HEK293T (cell line): ENCODE measurements at places on chromosomes 6 and 20.

DNA sequence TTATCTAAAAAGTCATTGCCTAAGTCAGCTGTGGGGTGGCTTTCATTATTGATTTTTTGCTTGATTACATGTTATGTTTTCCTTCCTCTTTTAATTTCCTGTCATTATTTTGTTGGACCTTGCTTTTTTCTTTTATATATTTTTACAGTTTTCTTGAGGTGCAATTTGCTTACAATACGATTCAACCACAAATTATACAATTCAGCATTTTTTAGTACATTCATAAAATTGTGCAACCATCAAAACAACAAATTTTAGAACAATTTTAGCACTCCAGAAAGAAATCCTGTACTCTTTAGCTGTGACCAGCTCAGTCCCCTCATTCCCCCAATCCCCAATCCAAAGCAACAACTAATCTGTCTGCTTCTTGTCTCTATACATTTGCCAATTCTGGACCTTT lies 608.9 kb downstream of the C6orf118 start:
- DNase-seq, result no peak

- no peak for DNase-seq
Observed at GRCh38 chr20:63455568-63455859, 16.9 kb downstream of the KCNQ2 start.

DNA sequence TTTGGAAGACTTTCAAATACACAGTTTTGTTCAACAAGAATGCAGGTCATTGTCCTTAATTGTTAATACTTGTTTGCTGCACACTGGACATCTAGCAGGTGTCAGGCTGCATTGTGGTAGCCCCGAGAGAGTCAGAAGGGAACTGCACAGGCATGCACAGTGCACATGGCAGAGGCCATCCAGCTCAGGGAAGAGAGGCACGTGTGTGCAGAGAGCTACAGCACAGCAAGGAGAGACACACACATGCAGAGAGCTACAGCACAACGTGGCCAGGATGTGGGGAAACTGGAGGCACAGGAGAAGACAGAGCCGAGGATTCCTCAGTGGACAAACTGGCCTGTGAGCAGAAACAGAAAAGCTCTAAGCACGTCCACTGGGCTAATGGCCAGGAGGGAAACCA lies 272.0 kb downstream of the SMOC2 start:
- DNase-seq, result no peak

DNA sequence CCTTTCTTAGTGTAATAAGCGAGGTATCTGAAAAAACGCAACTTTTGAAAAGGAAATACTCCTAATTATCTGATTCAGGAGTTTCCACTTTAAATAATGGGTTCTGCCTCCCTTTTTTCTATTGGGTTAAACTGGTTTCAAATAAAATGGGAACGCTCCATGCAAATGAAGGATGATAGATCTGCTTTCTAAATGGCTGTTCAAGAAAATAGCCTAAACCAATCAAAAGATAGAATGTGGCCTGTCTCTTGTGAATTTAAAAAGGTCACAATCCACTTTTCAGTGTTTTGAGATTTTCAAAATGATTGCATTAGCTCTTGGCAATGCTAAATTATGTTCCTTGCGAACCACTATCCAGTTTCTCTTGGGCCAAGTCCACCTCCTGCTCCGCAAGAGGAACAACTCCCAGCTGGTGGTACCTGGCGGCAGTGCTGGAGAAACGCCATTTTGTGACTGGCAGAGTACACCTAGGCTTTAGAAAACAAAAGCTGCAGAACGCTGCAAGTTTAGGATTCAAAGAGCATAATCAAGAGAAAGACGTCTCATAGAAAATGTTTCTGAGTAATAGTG lies 56.7 kb downstream of the TRIM38 start:
- DNase-seq, result no peak

DNA sequence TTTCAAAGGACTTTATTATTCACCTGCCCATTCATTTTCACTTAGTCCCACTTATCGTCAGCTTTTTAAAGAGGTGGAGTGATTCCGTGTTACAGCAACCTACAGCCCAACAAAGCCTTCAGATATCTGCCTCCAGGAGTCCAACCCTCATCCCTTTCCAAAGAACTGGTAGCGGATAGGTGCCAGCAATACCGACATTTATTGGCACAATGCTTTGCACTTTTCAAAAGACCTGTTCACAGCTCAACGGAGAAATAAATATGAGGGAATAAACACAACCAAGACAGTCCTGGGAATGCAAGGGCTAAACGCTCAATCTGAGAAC lies 819 bp upstream of the MTRF1L start:
- DNase-seq, result no peak

- DNase-seq, result no peak
Observed at GRCh38 chr6:40196135-40196518, 261.9 kb upstream of the MOCS1 start.

GRCh38 chr20:58096880-58097423 lies 131.5 kb downstream of the ANKRD60 start:
- DNase-seq, result no peak

- no peak for DNase-seq
Observed at GRCh38 chr6:81023709-81024108, 728.8 kb downstream of the TENT5A start.

DNA sequence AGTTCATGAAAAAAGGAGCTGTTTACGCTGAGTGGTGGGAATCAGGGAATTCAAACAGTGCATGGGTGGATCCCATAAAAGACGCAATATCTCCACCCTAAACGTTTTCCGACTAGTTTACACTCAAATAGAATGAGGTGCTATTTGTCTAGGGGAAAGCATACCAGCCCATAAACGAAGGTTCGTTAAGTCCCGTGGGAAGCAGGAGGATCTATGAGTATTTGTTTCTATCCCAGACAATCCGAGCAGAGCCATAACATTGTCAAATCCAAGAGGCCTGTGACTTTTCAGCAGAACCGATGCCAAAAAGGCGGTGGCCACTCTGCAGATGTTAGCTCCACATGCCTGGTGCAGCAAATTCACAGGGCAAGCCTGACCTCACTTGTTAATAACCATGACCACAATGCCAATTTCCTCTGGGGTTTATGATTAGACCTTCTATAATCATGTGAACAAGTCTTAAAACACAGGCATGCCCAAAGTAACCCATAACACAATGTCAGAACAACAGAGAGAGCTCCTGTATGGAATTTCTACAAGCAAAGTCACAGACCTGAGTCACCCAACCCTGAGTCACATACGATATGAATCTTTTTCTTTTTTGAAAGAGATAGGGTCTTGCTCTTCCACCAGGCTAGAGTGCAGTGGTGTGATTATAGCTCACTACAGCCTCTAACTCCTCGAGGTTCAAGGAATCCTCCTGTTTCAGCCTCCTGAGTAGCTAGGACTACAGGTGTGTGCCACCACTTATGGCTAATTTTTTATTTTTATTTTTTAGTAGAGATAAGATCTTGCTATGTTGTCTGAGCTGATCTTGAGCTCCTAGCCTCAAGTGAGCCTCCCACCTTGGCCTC lies 123.3 kb downstream of the KIF13A start:
- DNase-seq, result no peak

GRCh38 chr6:3357678-3358077 lies 98.9 kb downstream of the PSMG4 start:
- DNase-seq, result no peak

GRCh38 chr20:33407796-33408195 lies 6.5 kb upstream of the CDK5RAP1 start:
- no peak for DNase-seq

DNA sequence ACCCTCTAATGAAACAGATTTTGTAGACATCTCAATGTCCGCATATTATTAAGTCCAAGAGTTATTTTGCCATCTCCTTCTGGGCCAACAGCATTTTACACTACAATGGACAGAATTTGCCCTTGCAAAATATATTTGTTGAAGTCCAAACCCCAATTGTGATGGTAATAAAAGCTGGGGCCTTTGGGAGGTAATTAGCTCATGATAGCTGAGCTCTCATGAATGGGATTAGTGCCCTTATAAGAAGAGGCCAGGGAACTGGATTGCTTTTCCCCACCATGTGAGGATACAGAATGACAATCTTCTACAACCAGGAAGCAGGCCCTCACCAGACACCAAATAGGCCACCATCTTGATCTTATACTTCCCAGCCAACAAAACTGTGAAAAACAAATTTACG lies 44.9 kb upstream of the MTRF1L start:
- no peak for DNase-seq

- no peak for DNase-seq
Observed at GRCh38 chr6:113694278-113695077, 162.7 kb upstream of the MARCKS start.

DNA sequence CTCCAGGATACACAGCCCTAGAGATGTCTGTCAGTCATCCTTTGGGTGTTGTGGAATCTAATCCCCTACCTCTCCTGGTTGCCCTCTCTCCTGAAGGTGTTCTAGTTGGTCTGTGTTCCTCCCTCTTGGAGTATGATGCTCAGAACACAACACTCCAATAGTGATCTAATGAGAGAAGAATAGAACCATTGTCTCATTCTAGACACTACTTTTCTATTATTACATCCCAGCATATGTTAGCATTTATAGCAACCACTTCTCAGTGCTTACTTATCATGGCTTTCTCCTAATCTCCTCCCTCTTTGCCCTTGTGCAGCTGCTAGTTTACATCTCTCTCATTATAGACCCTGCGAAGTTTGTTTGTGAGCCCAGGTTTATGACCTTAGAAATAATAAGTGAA lies 109.0 kb downstream of the UNC5CL start:
- DNase-seq, result no peak

GRCh38 chr20:22562620-22563019 lies 21.8 kb downstream of the FOXA2 start:
- no peak for DNase-seq

DNA sequence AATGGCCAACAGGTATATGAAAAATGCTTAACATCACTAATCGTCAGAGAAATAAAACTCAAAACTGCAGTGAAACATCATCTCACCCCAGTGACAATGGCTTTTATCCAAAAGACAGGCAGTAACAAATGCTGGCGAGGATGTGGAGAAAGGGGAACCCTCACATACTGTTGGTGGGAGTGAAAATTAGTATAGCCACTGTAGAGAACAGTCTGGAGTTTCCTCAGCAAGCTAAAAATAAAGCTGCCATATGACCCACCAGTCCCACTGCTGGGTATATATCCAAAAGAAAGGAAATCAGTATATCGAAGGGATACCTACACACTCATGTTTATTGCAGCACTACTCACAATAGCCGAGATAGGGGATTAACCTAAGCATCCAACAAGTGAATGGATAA lies 23.4 kb upstream of the INSM1 start:
- DNase-seq, result no peak

- DNase-seq, result no peak
Observed at GRCh38 chr6:14743144-14743473, 502.8 kb upstream of the JARID2 start.

- DNase-seq, result no peak
Observed at GRCh38 chr20:46291401-46291800, 16.9 kb downstream of the CDH22 start.

DNA sequence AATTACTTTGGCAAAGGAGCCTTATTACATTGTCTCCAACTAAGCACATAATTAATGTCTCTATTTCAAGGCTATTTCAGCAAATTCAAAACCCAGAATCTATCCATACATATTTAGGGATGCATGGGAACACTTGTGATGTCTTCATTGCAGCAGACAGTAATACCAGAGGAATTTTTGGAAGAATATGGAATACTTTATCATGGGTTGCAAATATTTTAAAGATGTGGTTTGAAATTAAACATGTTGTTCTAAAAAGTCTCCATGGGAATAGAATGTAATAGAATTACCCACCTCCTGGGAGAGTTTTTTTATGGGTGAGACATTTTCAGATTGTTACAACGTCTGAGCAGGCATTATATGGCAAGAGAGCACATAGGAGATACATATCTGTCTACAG lies 170.8 kb downstream of the KCNQ5 start:
- DNase-seq, result no peak

GRCh38 chr6:100262086-100262485 lies 202.6 kb downstream of the SIM1 start:
- DNase-seq, result no peak

- no peak for DNase-seq
Observed at GRCh38 chr6:54014440-54014839, 96.8 kb upstream of the MLIP start.

- DNase-seq, result no peak
Observed at GRCh38 chr6:149015535-149016525, 269.0 kb downstream of the UST start.
